ENCODE measurements at places on chromosomes 16 and 17.

DNA sequence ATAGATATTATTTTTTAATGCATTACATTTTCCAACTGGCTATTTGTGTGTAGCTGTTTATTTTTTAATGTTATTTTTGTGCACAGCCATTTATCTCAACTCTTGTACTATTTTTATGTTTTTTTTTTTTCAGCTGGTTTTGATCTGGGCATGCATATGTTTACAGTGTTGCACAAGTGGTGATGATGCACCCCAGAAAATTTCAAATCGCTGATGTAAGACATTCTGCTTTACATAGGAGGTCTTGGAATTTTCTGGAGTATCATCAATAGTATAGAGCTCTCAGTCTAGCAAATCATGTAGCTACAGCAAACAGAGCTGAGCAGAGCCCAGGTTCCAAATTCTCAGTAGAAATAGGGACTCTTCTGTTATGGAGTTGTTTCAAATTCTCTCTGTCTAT is 30.2 kb downstream of the CACNG5 start:
- DNase-seq = no peak

GRCh38 chr17:39676198-39676819 is 8.1 kb downstream of the PNMT start:
- no peak for DNase-seq

DNA sequence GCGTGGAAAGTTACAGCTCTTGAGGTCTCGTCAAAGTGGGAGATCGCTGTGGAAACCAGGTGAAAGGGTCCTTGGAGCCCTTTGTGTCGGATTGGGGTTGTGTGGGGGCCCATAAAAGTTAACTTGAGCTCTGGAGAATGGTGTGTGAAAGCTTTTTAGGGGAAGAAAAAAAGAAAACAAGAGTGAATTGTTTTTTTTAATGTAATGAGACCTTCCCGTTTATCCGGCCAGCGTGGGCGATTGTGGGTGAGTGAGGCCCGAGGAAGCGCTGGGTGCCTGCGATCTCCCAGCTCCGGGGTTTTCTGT is 150.6 kb downstream of the MSI2 start:
- DNase-seq = no peak

- DNase-seq = no peak
These were observed 7.6 kb upstream of the CYTH1 start for GRCh38 chr17:78789663-78790181.

- no peak for DNase-seq
These were observed 231.6 kb upstream of the DYNLRB2 start for GRCh38 chr16:80309178-80309577.

GRCh38 chr16:14148569-14148968 is 77.5 kb downstream of the MRTFB start:
- no peak for DNase-seq

GRCh38 chr16:48011466-48011865 is 144.3 kb downstream of the ABCC12 start:
- DNase-seq = no peak

GRCh38 chr17:39755554-39756379 is 18.0 kb downstream of the GRB7 start:
- DNase-seq = no peak

DNA sequence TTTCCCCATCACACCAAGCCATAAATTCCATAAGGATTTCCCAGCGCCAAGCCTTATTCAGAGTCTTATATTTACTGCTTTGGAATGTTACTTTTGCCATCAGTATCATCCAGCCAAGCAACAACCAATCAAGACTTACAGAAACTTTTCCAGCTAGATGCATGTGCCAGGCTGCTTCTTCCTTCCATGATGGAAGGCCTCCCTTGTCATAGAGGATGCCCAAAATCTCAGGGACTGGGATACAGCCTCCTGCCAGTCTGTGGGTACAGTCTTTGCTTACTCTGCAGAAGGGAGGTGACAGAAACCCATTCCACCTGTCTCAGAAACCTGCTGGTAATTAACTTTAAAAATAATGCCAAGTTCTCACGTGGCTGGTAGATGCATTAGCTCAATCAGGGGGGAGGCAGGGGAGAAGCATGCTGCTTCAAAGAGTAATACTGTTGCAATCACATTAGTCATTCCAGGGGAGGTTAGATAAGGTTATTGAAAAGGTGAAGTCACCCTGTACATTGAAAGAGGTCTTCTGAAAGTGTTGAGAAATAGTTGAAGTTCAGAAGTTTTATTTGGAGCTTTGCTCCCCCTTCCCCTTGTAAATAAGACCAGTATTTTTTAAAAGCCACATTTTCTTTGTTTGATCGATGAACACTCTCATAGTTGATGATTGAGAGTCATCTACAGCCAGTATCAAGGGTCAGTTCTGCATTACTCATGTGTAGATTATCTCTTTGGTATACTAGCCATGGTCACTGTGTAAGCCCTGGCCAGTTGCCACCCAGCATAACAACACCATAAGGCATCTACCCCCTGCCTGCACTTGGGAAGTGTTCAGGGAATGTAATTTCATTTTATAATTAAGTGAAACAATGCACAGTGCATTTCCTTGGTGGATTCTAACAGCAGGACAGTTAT is 22.2 kb downstream of the HLF start:
- no peak for DNase-seq

DNA sequence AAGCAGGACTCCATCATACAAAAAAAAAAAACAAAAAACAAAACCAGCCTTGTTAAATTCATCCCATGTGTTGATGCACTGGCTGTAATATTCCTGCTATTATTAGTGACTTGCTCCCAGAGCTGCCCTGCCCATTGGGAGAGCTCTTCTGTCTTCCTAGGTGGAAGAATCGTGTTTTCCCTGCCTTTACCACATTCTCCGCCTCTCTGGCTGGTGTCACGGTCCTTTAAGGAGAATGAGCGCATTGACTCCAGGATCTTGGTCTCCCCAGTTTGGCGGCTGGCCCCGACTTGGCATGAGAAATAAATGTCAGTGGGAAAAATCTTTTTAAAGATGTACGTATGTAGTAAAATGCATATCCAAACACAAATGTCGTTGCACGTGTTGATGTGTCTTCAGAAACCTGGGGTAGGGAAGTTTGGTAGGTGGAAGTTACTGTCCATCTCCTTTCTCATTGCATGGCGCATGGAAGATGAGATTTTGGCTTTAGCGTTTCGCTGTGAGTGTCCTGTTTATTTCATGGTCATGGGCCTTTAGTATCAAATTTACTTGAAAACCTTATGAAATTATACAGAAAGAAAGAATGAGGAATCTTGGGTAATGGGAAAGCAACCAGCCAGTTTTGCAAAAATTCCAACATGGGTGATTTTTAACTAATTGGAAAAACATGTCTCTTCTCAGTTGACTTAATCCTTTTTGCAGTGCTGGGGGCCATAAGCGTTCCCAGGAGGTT is 15.5 kb downstream of the RMI2 start:
- no peak for DNase-seq
